HTR-8/SVneo (cell line): ENCODE measurements at places on chromosomes 3 and 15.

DNA sequence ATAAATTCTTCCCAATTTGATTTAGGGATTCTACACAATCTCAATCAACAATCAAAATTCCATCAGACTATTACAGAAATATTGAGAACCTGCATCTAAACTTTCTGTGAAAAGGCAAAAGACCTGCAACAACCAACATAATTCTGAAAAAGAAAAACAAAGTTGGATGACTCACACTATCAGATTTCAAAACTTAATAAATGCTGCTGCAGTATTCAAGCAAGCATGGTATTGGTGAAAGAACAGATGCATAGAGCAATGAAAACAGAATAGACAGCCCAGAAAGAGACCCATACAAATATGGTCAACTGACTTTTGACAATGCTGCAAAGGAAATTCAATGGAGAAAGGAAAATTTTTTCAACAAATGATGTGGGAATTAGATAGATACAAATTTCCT lies 477.1 kb upstream of the NR2F2 start:
- DNase-seq = no peak

- peak; percentile 21 for DNase-seq
Measured at GRCh38 chr15:52440414-52440813, 88.3 kb downstream of the MYO5A start.

- DNase-seq = no peak
Measured at GRCh38 chr15:40059821-40060220, 20.8 kb upstream of the SRP14 start.

DNA sequence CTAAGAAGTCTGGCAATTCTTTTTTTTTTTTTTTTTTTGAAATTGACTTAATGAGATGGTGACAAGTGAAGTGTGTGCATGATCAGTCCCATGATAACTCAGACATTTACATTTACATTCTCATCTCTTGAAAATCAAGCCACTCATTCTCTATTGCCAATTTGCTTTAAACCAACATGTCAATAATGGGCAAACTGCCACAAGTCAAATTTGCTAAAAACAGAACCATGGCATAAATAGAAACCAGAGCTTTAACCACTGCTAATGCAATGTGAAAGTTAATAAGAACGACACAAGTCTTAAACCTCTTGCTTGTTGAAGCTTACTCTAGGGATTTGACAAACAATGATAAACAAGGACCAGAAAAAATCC lies 12.0 kb upstream of the COL8A1 start:
- no peak for DNase-seq

GRCh38 chr15:58010983-58011382 lies 54.5 kb downstream of the ALDH1A2 start:
- DNase-seq = no peak

DNA sequence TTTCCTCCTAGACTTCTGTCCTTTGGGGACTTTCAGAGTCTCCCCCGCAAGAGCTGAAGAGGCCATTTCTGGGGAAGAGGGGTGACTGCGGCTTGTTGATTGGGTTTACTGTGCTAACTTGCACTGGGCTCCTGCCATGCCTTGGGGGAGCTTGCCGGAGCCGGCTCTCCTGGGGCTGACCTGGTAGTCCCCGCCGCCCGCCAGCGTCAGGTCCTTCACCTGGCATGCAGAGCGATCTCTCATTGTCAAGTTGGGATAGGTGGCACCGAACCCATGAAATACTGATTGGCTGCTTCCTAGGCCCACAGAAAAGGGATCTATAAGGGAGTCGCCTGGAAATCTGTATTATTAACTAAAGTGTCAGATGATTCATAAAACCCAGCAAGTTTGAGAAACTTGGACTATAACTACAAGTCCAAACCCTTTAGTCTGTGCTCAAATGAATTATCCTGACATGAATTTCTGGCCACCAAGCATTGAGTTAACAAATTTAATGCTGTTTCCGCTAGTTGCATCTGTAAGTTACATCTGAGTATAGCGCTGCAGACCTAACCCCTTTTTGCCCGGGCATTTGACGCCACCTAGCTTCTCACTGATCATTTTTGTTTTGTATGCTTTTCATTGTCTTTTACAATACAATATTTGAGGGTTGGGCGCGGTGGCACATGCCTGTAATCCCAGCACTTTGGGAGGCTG lies 607 bp upstream of the IMP3 start:
- no peak for DNase-seq

GRCh38 chr15:97875025-97875512 lies 85.4 kb upstream of the ARRDC4 start:
- no peak for DNase-seq

DNA sequence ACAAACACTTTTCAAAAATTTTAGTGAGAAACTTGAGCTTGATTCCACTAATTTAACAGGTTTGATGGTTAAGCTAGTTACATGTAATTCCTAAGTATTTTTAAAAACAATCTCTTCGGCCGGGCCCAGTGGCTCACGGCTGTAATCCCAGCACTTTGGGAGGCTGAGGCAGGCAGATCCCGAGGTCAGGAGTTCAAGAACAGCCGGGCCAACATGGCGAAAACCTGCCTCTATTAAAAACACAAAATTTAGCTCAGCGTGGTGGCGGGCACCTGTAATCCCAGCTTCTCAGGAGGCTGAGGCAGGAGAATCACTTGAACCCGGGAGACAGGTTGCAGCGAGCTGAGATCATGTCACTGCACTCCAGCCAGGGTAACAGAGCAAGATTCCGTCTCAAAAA lies 25.3 kb downstream of the TRA2B start:
- no peak for DNase-seq

DNA sequence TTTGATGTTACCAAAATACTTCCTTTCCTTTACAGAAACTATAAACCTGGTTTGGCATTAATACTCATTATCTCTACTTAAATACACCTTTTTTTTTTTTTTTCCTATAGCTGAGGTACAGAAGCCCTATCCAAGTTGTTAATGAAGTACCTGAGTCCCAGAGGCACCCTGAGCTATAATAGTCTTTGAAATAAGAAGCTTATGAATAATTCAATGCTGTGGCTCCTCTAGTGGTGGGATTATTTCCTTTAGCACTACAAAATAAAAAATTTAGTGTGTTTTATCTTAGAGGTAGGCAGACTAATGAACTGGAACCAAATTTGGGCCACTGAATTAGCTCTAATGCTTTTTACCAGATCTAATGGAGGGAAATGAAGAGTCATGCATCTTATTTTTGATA lies 611.9 kb downstream of the EDEM1 start:
- DNase-seq = no peak

DNA sequence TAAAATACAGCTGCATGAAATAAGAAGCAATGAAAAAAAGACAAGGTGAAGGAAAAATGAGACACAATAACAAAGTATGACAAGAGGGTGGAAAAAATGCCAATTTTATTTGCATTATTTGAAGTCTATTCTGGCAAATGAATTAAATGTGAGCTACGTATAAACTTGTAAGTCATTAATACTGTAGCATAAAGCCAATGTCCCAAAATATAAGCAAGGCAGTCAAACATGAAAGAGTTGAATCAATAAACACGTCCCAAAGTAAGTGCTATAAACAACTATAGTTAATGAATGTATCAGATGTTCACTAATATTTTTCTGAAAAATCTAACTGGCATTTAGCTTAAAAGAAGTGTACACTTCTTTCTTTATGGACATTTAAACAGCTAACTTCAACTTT lies 481.9 kb downstream of the ROBO1 start:
- no peak for DNase-seq

DNA sequence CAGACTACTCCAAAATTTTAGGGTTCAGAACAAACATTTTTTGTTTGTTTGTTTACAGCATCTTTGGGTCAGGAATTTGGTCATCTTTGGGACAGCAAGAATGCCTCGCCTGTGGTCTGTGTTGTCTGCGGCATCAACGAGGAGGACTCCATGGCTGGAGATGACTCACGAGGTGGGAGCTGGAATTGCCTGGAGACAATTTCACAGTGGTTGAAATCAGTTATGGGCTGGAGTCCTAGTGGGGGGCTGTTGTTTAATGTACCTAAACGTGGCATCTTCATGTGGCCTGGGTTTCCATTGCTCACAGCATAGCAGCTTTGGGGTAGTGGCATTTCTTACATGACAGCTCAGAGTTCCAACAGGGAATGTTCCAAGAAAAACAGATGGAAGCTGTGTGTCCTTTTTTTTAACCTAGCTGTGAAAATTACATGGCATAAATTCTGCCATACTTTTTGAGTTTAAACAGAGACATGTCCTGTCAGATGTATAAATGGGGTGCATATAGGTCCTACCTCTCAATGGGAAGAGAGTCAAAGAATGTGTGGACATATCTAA lies 507.3 kb upstream of the CBLB start:
- no peak for DNase-seq

GRCh38 chr3:38421679-38422336 lies 31.9 kb upstream of the ACVR2B start:
- DNase-seq = no peak

GRCh38 chr3:173630849-173631248 lies 233.3 kb downstream of the NLGN1 start:
- no peak for DNase-seq

- DNase-seq = no peak
Measured at GRCh38 chr3:133970916-133971315, 58.8 kb downstream of the SLCO2A1 start.

GRCh38 chr3:43525386-43525785 lies 96.4 kb downstream of the ANO10 start:
- no peak for DNase-seq

DNA sequence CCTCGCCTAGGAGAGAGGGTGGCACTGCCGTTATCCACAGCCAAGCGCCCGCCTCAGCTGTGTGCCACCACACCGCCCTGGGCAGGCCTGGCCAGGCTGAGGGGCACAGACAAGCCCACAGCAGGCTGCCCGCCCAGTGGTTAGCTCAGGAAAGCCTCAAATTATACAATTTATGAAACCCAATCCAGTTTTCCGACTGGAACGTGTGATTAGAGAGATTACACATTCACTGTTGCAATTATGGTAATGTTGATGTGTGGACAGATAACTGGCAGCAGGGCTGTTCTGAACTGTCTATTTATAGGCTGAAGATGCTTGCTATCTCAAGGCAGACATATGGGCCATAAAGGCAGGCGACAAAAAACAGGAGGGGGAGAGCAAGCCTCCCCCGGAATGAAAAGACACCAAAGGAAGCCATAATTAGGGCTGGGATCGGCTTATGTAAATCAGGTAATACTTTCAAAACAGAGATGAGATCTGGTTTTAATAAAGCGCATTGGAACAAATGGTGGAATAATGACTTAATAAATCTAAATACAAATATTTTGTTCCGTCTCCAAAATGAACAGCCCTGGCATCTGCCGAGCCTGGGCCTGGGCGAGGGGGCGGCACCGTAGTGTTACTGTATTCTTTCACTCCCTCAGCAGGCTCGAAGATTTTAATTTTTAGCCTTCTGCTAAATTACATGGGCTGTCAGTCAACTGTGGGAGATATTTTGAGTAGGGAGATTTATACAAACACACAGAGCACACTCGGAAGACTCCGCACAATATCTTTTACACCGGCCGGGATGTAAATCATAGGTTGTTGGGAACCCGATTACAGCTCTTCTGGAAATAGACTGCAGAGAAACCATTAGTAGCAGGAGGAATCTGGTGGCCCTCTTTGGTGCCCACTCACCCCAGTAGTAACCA lies 103.1 kb upstream of the TLE3 start:
- DNase-seq = no peak

GRCh38 chr3:126342211-126342610 lies 15.0 kb downstream of the KLF15 start:
- no peak for DNase-seq

GRCh38 chr15:81572190-81572589 lies 198.2 kb upstream of the TMC3 start:
- no peak for DNase-seq

DNA sequence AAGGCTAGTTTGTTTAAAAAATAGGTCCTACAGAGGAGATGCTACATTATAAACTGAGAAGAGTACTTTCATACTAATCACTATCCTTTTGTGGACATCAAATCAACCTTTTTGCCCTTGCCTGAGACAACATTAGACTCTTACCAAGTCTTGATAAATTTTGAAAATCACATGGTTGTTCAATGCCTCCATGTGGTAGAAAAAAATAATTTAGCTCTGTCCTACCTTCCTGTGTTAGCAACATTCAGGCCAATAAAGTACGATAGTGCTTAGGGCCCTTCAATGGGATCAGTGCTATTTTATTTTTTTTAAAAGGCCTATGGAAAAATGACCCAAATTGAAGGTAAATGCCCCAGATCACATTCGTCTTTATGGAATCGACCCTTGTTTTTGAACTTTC lies 5.0 kb upstream of the UBE2E1 start:
- DNase-seq = no peak

DNA sequence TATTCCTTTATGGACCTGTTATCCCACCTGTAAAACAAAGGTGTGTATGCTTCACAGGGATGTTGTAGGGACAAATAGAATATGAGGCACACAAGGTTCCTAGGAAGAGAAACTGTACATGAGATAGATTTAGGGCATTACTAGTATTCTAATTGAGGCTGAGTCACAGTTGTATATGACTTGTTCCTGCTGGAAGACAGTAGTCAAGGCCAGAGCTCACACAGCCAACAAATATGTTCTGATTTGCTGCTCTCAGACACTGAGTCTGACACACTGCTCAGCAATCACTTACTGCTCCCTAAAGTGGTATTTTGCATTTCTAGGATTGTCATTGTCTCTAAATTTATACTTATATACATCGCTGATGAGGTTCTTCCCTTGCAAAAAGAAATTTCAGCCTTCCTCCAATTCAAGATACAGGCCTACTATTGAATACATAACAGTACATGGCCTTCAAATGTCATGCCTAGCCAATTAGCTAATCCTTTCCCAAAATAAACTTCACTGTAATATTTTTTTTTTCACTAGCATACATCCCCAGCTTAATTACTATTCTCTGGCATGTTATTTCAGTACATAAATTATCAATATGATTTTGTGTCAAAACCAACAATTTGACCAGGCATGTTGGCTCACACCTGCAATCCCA lies 69.8 kb downstream of the TIGIT start:
- DNase-seq = no peak

DNA sequence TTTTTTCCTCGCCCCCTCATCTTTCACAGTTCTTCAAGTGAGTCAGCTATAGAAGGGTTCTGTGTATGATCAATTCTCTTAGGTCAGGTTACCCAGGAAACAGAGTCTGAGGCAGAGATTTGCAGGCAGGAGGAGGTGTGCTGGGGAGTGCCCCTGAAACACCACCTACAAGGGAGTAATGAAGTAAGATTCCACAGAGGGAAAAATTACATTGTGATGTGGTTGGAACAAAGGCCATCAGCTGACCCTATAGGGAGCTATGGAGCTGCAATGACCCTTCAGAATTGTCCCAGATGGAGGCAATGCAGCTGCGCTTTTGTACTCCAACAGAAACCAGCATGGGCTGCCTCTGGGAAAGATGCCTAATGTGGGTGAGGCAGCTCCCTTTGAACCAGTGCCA lies 142.2 kb upstream of the CNTN3 start:
- DNase-seq = no peak

DNA sequence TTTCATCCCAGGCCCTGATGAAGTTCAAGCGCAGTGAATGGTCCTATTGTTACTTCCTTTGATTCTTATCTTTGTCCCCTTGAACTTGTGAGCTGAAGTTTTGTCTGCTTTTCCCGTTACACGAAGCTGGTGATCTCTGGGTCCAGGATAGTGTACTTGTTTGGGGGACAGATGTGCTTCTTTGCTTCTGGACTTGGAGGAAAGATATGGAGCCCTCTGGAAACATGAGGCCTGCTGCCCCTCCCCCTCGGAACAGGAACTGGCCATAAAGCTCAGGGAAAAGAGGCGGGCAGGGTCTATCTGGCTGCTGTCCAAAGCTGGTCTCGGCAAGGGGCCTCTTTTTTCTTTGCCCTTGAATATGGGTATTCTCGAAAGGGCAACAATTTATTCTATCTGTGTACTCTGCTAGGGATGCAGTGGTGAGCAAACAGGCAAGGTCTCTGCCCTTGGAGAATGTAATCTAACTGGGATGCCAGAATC lies 47.6 kb downstream of the IDH2 start:
- no peak for DNase-seq
